A673 (cell line): ENCODE measurements at places on chromosomes 3 and 15.

DNA sequence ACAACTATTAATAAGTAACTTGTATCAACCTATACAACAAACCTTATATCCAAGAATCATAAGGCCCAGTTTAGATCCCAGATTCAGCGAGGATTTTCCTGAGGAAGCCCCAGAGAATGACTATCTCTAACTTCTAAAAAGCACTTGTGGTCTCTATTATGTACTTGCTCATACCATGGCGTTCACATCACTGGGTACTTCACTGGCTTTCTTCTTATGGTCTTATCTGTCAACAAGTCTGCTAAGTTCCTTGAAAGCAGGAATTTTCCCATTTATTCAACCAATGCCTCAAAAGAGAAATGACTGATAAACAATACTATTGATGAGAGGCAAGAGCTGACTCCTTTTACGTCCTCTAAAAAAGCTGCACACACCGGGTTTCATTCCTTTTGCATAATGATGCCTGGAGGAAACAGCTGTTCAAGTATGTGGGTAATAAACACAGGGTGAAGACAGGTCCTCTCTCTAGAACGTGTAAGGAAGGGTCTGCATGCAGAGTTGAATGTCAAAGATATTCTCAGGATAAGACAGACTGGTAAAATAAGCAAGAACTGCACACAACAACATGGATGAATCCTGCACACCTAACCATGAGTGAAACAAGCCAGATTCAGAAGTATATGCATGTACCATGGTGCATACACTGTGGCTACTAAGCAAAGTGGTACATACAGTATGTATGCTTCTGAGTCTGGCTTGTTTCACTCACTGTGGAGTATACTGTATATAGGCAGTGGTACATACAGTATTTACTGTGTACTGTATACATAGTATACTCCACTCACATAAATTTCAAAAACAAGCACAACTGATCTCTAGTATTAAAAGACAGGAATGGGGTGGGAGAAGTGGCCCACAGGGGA, 408.7 kb downstream of the SHQ1 start:
- no peak for DNase-seq

GRCh38 chr15:37480482-37480881, 380.1 kb upstream of the MEIS2 start:
- DNase-seq, result no peak

- DNase-seq, result no peak
These were observed 4.8 kb downstream of the CX3CR1 start for GRCh38 chr3:39275052-39275451.

DNA sequence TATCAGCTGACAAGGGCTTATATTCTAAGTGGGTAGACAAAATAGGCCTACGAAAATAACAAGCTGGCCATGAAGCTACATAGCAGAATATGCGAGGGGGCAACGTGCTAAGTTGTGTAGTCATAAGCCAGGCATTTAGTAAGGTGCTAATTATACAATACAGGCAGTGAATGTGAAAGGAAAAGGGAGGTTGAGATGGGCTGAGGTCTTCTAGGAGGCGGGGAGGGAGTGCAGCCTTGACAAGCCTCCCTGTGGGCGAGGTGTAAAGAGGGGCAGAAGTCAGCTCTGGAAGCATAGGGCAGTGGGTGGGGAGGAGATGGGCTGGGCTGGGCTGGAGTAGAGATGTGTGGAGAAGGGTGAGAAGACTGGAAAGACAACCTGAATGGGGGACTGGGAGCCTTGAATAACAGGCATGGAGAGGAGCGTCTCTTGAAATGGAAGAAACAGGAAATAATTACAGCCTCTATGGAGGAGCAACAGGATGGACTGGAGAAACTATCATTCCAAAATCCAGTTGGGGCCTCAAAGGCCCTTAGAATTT, 1.2 kb downstream of the TIGIT start:
- no peak for DNase-seq

DNA sequence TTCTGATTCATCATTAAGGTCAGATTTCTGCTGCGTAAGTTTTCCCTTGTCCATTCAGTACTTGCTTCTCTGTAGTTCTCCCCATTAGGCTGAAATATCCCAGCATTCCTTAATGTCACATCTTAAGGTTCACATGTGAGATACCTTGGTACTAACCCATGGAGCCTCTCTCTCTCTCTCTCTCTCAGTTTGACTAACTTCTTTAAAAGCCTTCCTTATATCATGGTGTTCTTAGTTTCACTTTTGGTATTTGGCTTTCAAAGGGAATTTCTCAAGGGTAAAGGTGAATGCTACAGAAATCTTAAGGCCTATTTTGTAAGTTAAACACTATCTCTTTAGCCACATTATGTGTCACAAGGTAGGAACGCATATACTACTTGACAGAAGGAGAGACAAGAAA, 427.3 kb upstream of the ZNF717 start:
- no peak for DNase-seq

- no peak for DNase-seq
These were observed 25.4 kb upstream of the ALPK3 start for GRCh38 chr15:84791763-84792162.

DNA sequence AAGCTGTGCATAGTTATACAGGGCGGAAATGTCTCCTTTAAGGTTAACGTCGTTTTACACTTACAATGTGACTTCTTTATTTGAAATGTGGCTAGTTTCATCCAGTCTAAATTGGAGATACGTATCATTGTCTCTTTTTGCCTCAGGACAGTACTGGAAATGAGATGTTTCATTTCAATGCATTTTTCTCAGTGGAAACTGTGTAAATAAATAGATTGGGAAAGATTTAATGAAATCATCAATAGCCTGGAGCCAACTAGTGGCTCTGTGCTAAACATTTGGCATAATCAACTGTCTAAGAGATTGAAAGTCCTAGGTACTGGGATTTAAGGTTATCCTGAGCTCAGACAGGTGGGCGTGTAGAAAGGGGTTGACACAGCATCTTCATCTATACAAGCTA, 691.5 kb upstream of the CCDC54 start:
- DNase-seq, result no peak

GRCh38 chr3:5767304-5767703, 579.8 kb downstream of the EDEM1 start:
- no peak for DNase-seq

- no peak for DNase-seq
These were observed 315.4 kb downstream of the PTPRG start for GRCh38 chr3:61876797-61877196.

- DNase-seq, result no peak
These were observed 107.5 kb downstream of the CHCHD6 start for GRCh38 chr3:126811530-126811929.

DNA sequence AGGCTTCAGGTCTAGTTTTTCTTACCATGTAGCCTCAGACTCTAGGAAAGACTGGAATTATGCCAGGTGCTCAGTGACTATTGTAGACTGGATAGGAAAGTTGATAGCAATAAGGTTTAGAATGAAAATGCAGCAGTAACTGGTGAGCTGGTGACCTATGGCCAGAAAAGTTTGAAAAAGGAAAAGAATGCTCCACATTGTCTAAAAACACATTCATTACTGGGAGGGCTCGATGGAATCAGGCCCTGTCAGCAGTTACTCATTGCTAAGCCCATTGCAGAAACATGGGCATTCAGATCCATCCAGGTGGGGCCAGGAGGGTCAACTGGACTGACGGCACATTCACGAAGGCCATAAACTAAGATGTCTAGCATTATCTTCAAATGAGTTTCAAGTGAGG, 8.7 kb upstream of the MBNL1 start:
- no peak for DNase-seq

GRCh38 chr3:129028866-129029265, 27.8 kb downstream of the EFCC1 start:
- DNase-seq, result no peak

DNA sequence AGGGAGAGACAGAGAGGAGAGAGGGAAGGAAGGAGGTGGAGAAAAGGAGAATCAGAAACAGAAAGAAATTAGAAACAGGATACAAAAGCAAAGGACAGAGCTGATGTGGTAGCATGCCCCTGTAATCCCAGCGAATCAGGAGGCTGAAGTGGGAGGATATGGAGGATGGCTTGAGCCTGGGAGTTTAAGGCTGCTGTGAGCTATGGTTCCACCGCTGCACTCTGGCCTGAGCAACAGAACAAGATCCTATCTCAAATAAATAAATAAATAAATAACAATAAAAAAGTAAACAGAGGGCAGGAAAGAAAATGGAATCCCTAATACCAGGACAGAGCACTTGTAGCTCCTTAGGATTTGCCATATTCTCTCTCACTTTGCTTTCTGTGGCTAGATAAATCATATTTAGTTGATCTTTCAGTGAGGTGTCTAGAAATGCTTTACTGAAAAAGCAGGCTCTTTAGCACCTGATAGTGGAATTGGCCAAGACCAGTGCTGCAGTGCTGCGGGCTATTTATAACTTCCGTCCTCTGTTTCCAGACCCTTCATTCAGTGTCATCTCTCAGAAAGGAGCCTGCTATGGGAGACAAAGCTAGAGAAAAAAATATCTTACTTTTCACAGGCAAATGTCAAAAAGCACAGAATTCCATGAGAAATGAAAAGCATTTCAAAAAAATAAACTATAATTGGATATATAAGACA, 20.0 kb upstream of the SLC28A2 start:
- no peak for DNase-seq

DNA sequence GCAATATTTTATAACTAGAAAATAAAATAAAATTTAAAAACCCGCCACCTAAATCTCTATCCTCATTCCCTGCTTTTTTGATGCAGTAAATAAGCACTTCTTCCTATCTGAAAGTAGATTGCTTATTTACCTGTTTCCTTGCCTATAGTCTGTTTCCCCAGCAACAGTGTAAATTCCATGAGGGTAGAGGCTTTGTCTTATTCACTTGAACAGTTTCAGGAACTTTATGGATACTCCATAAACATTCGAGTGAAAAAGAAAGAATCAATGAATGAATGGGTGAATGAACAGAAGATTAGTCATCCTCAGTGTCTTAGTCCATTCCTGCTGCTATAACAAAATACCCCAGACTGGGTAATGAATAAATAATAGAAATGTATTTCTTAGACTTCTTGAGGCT, 41.7 kb downstream of the SHC4 start:
- DNase-seq, result peak; percentile 21

- peak; percentile 15 for DNase-seq
These were observed 670 bp upstream of the ISLR start for GRCh38 chr15:74172701-74173379.

- no peak for DNase-seq
These were observed 114.2 kb downstream of the NEDD4 start for GRCh38 chr15:55879181-55879580.

DNA sequence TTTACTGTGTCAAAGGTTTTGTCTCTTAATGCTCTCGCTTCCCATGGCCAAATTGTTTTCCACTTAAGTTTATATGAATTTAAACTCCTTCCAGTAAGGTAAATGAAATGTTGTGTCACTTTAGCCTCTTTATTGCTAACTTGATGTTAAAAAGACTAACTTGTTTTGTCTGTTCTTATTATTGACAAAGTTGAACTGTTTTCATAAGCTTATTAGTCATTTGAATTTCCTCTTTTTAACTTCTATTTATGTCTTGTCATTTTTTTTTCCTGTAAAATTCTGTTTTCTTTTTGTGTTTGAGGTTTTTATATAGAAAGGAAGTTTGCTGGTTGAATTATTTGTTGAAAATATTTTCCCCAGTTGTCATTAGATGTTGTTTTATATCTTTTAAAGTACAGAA, 25.8 kb downstream of the FAM98B start:
- no peak for DNase-seq

GRCh38 chr3:192923731-192924130, 6.1 kb upstream of the MB21D2 start:
- DNase-seq, result no peak
